ENCODE measurements at places on chromosomes 4 and X.

- DNase-seq = no peak
Observed at GRCh38 chrX:106278951-106279350, 110.8 kb downstream of the PWWP3B start.

DNA sequence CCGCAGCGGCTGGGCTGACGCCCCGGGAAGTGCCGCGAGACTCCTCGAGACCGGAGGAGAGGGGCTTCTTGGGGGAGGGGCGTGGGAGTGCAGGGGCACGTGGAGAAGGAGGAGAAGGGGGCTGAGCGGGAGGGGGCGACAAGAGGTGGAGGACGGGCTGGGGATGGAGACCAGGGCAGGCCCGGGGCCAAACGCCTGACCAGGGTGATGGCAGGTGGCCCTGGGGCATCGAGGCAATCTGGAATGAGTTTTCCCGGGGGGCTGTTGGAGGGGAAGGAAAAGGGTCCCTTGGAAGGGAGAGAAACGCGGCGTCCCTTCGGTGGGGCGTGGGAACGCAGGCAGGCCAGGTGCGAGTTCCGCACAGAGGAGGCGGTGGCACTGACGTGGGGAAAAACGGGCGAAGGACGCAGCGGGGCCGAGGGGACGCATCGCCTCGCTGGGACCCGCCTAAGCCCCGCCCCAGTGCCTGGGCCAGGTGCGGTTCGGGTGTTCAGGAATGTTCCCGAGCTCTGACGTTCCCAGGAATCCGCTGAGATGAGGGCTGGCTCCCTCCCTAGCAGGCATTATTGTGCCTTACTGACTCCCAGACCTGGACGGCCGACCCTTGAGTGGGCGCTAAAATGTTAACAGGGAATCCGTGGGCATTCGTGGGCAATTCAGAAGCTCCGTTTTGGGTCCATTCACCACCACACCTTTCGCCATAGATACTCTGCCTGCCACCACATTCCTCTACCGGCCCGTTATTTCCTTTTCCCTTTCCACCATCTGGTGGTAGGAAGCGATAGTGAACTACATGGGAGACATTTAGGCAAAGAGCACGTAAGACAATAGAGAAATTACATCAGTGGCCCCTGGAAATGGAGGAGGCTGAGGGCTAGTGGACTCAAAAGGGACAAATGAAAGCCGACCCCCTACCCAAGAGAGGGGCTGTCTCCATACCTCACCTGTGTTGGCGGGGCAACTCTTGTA is 795 bp upstream of the SH3KBP1 start:
- peak; percentile 87 for DNase-seq

DNA sequence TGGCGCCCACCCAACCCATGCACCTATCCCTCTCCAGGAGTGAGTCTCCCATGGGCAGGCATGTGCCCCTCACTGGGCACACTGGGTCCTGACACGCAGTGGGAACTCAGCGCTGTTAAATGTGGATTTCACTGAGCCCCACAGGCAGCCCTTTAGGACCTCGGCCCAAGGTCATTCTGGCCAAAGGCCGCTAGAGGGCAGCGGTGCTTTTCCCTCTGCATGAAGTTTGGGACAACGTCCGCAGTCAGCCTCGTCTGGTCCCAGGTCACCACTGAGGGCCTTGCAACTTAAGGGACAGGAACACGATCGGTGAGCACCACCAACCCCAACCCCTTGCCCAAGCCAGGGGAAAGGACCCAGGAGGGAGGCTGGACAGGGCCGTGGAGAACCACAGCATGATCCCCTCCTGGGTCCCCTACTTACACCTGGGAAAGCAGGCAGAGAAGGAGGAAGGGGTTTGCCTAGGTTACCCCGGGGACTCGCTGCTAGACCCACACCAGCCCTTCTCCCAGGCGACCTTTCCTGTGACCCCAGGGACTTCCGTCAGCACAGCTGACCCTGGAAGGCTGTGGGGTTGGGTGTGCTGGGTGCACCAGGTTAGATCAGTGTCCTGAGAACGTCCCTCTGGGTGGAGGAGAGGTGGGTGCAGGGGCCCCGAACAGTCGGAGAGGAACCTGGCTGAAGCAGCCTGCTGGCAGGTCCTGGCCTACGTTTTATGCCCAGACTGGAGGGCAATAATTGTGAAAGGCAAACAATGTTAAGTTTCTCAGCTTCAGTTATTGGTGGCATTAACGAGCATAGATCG is 24.0 kb downstream of the CYTL1 start:
- peak; percentile 72 for DNase-seq

- no peak for DNase-seq
Observed at GRCh38 chr4:6992728-6993677, 50.2 kb upstream of the TADA2B start.

GRCh38 chr4:48041535-48042137 is 25.1 kb downstream of the NIPAL1 start:
- no peak for DNase-seq

DNA sequence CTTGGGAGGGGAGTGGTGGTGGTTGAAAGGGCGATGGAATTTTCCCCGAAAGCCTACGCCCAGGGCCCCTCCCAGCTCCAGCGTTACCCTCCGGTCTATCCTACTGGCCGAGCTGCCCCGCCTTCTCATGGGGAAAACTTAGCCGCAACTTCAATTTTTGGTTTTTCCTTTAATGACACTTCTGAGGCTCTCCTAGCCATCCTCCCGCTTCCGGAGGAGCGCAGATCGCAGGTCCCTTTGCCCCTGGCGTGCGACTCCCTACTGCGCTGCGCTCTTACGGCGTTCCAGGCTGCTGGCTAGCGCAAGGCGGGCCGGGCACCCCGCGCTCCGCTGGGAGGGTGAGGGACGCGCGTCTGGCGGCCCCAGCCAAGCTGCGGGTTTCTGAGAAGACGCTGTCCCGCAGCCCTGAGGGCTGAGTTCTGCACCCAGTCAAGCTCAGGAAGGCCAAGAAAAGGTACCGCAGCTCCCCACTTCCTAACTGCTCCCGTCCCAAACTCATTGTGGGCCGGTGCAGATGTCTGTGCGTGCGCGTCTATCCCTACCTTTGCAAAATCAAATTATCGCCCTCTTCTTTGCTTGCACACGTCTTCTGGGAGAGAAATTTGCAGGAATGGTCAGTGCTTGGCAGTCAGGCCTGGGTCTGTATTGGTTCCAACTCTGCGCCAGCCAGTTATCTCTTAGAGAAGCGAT is 533 bp downstream of the IL15 start:
- peak; percentile 68 for DNase-seq

- no peak for DNase-seq
Observed at GRCh38 chrX:38400389-38400910, 48.0 kb downstream of the OTC start.

DNA sequence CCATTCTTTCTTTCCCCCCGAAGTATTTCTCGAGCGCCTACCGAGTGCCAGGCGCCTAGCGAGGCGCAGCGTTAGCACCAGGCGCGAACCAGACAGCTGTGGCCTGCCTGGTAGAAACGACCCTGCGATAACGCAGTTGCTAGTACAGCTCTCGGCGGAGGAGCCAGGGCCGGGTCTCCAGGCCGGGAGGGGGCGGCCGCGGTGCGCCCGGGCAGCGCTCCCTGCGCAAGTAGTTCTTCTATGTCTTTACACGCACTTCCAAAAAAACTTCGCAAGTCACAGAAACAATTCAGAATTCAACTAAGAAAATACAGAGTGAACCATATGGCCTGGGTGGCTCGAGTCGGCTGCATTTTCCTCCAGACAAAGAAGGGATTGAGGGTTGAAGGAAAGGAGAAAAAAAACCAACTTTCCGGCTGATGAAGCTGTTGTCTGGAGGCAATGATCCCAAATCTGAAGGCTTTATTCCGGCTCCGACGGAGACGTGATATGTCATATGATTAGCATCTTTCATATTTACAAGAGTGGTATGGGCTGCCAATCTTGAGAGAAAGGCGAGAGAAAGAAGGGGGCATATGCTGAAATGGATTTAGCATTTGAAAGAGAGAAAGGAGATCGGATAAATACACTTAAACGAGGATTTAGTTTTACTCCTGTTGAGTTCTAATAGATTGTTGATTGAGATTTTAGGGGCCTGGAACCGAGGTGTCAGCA is 7.2 kb upstream of the NEUROG2 start:
- DNase-seq = peak; percentile 38

DNA sequence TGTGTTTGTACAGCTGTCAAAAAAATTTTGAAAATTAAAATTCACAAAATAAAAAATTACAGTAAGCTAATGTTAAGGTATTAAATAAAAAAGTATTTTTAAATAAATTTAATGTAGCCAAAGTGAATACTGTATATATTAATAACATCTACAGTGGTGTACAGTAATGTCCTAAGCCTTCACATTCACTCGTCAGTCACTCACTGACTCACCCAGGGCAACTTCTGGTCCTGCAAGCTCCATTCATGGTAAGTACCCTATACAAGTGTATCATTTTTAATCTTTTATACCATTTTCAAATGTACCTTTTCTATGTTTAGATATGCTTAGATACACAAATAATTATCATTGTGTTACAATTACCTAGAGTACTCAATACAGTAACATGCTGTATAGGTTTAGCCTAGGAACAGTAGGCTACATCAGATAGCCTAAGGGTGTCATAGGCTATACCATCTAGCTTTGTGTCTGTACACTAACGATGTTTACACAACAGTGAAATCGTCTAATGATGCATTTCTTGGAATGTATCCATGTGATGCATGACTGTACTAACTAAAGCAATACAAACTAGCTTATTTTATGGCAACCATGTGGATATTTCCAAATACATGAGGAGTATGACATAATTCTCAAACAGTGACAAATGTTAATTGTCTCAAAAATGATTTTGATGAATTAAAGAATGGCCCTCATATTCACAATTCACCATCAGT is 13.7 kb downstream of the DDX60 start:
- DNase-seq = peak; percentile 25

DNA sequence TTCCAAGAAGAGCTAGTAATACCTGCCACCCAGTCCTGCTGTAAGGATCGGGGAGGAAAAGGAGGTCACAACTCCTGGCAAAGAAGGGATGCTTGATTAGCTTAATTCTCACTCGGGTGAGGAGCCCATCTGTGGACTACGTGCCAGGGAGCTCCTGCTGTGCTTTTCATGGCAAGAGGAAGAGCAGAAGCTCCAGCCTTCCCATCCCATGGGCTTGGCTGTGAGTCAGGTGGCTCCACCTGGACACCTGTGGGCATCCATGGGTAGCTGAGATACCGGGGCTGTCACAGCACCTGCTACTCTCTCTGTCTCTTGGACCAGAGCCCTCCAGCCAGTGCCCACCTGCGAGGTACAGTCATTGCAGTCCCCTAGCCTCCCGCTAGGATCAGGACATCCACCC is 18.0 kb downstream of the CLNK start:
- no peak for DNase-seq

- no peak for DNase-seq
Observed at GRCh38 chrX:111518667-111519066, 7.2 kb downstream of the SERTM2 start.

DNA sequence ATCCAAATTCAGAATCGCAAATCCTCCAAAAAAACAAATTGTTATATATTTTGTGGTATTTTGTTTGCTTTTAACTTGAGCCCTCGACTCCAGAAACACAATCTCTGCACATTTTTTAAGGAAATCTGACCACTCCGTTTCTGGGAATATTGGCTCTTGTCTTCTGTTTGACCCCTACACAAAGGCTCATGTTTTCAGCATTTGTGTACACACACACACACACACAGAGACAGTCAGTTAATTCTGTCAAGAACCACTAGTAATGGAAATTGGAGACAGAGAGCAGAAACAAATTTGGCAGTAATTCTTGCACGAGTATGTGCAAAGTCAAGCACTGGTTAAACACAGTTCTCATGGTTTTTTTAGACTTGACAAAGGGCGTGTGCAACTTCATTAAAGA is 115.4 kb downstream of the AFAP1 start:
- no peak for DNase-seq

All from fibroblast of skin of scalp (primary cell).